CD4-positive, alpha-beta T cell (primary cell): ENCODE measurements at places on chromosomes 2 and 18.

- no peak for DNase-seq
Observed at GRCh38 chr2:33903215-33903614, 304.1 kb upstream of the FAM98A start.

DNA sequence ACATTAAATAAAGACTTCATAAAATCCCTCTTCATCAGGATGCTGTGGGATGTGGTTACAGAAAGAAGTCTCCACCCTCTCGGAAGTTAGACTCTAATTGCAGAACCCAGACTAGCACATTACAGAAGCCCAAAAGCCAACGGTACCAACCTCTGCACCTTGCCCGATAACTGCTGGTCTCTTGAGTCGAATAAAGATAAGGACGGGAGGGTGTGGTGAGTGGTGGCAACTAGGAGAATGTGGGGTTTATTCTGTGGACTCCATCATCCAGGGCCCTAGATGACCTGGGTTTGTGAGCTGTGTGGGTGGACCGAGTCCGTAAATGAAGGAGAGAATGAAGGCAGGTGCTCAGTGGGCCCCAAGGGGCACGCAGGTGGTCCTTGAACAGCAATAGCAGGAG, 462.8 kb upstream of the ID2 start:
- no peak for DNase-seq

DNA sequence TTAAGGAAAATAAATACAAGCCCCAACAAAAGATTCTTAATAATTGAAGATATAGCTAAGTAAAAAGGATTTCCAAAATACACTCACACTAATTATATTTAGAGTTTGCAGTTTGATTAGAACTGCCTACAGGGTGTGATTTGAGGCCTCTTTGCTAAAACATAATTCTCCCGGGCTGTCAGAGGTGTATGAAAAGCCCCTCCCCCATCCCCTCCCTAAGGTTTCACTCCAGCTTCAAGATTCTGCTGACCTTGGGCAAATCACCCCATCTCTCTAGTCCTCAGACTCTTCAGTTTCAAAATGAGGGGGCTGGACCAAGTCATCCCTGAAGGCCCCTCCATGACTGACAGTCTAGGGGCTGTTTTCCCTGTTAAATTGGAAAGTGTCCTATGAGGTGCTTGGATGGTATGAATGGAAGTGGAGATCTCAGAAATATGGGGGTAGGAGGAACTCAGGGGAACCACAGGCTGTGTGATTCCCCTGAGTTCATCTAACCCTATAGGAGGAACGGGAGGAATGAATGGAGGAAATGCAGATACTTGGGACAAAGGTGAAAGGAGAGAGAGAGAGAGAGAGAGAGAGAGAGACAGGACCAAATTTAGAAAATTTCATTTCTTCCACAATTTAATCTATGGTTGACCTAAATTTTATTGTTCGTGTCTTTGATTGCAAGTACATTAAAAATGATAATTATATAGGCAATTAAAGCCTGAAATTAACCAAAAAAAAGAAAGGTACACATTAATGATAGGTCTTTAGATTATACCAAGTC, 107.5 kb downstream of the SPP2 start:
- no peak for DNase-seq

- DNase-seq = no peak
Observed at GRCh38 chr18:64972545-64972944, 778.3 kb upstream of the CDH7 start.

- DNase-seq = no peak
Observed at GRCh38 chr2:182522972-182523473, 96.2 kb upstream of the PDE1A start.

GRCh38 chr2:10977621-10978020, 65.9 kb downstream of the KCNF1 start:
- no peak for DNase-seq

DNA sequence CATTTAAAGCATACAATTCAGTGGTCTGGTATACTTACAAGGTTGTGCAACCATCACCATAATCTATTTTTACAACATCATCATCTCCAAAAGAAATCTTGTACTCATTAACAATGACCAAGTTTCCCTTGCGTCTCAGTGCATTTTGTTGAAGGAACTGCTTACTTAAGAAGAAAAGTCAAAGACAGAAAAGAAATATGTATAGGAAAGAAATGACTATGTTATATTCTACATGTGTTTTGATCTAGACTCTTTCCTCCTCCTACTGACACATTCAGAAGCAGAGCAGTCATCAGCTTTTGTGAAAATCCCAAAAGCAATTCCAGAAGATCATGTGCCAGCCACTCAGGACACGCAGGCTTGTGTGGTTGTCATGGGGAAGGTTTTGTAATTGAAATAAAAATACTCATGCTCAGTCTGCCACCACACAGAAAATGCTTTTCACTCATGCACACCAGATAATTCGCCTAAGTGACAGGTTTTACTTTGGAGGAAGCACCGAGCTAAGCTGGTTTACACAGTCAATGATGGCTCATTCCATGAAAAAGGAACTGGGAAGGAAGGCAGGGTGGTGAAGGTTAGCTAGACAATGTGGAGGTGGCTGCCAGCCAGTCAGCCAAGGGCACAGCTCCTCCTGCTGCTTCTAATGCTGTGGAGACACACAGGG, 158.5 kb upstream of the REV1 start:
- DNase-seq = no peak

GRCh38 chr2:42186366-42186765, 17.2 kb downstream of the EML4 start:
- no peak for DNase-seq

- peak; percentile 8 for DNase-seq
Observed at GRCh38 chr18:43620936-43621335, 343.6 kb upstream of the SYT4 start.

DNA sequence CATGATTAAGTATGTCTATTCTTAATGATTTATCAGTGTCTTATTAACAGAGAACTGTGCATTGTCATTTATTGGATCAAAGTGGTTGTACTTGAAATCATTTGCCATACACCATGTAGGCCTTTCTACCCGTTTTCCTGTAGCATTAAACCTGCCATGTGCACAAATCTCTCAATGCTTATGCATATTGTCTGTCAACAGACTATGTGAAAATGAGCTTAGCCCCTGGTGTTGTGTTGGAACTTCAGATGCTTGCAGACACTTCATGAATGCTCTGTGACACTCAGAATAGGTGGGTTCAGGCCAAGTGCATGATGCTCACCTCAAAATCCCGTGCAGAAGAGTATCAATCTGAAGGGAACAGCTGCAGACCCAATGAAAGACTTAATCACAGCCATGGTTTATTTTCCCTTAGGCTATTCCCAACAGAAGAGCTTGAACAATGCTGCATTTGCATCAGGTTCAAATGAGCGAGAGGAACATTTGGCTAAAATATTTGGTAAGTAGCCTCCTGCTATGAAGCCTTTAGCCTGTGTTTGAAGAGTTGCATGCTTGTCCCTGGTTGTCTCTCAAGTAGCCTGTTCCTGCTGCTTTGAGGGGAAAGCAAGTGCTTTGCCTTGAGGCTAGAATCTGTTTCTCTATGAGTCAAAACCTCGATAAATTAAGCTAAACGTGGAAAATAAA, 6.1 kb downstream of the C2orf92 start:
- DNase-seq = no peak

- DNase-seq = no peak
Observed at GRCh38 chr18:45527891-45528290, 87.4 kb upstream of the SLC14A2 start.

GRCh38 chr2:187169864-187170263, 278.2 kb downstream of the CALCRL start:
- DNase-seq = no peak

DNA sequence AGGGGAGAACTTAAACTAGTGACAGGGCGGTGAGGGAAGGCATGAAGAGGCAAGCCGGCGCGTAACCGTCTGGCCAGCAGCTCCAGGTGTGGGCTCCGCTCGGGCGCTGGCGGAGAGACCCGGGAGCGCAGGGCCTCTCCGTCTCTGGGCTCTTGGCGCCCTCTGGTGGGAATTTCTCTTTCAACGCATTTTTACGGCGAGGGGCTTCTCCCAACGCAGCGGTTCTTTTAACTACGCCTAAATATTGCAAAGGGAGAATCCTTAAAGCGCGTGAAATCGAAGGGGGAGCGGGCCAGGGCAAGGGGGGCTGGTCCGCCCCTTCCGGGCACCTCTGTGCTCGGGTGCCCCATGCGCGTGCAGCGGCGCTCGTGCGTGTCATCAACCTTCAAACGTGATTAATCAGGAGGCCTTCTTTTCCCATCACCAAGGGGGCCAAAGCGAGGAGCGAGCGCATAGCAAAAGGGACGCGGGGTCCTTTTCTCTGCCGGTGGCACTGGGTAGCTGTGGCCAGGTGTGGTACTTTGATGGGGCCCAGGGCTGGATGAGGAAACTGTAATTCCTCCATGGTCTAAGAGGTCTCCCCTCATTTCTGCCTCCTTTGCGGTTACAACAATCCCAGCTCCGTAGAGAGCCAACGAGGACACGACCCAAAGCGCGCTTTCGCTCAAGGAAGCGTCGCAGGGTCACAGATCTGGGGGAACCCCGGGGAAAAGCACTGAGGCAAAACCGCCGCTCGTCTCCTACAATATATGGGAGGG, 762 bp upstream of the GAD1 start:
- peak; percentile 55 for DNase-seq

DNA sequence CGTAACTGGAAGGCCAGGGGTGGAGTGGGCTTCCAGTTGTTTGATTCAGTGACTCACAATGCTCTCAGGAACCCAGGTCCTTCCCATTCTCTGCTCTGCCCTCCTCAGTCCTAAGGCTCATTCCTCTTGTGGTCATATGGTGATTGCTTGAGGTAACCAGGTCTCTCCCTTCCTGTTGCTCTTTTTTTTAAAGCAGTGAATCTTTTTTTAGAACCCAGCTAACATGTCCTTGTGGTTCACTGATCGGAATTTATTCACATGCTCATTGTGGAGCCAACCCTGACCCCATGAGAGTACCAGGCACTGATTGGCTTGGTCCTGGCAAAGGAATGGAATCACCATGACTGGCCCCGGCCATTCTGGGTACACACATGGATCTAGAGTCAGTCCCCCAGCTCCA, 7.4 kb downstream of the THNSL2 start:
- no peak for DNase-seq

DNA sequence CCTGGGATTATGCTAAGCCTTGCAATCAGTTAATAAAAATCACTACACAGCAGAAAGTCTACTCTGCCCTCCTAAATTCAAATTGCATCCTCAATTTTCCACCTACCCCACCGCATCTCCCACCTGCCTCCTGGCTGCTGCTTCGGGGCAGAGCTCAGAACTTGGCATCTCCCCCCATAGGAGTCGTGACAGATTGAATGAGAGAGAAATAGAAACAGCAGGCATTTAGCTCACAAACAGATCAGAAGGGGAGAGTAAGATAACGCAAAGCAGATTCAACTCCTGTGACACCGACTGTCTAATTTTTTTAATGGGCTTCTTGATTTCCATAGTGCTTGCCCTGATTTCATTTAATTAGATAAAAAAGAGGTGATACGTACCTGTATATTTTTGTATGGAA, 24.7 kb upstream of the LRRC30 start:
- DNase-seq = no peak

DNA sequence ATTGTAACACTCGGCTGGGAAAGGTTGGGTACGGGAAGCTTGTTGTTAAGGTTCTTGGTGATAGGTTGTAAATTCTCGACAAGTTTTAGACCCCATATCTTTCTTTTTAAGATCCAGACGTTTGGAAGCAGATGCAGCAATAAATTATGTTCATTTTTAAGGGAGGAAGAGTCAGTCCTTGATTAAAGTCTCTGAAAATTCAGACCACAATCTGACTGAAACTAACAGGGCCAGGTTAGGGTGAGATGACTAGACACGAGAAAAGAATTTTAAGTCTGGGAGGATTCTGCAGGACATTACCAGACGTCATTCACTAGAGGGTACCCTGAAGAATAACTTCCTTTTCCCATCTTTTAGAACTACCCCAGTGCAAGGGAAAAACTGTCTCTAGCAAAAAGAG, 16.1 kb downstream of the WIPF1 start:
- no peak for DNase-seq

DNA sequence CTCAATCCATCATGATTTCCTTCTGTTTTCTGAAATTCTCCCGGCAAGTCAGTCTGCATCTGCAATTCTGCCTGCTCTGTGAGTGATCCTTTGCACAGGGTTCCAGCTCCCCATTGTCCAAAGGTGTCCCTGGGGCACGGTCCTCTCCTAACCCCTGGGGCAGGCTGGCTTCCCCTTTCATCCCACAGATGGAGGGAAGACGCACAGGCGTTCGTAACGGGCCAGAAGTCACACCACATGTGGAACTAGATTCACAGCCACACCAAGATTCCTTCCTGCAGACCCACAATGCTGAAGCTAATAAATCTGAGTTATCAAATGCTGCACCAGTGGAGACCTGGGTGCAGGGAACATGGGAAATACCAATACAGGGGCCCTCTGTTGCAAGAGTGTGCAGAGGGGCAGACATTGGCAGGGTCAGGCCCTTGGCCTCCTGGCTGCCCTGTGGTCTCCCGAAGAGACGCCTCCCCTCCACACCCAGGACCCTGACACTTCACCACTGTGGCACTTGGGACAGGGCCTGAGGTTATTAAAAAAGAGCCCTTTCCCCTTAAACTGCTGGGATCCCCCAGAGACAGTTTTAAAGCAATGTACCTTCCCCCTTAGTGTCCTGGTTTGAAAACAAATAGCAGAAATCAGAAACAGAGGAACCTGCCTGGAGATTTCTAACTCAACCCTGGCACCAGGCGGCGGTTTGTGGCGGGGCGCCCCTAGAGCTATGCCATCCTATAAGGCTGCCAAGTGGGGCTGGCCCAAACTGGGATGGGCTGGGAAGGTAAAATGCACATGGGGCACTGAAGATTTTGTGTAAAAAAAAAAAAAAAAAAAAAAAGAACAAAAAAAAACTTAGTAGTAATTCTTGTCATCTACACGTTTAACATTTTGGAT, 15.4 kb downstream of the ZNF516 start:
- no peak for DNase-seq

GRCh38 chr18:56910967-56911366, 235.9 kb upstream of the BOD1L2 start:
- no peak for DNase-seq

DNA sequence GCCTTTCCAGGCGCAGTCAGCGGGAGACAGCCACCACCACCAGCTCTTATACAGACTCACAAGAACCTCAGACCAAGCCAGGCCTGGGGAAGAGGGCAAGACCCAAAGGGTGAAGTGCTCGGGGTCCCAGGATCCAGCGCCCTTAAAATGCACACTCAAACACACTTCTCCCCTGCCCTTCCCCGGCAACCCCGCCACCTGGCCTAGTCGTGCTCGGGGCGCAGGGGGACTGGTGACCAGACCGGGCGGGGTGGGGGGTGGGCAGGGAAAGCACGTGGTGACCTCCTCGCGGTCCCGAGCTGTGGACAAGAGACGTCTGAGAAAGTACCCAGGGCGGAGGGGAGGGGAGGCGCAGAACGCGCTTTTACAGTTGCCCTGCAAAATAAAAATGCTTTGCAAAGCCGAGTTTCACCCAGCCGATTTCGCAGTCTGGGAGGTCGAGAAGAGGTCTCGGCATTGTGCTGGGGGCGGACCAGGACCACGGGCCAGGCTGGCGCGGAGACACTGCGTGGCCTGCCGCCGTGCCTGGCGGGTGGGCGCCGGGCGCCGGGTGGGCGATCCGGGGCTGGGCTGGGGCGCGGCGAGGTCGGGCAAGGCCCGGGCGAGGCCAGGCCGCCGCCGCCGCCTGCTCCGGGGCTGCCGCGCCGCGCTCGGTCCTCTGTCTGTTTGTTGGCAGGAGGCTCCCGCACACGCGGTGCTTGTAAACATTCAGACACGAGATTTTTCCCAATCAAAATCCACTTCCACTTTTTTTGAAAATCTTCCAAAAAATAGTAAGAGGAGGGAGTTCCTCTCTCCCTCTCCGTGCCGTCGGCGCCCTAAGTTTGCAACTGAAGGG, 2.0 kb downstream of the BCL11A start:
- no peak for DNase-seq
